ENCODE measurements at places on chromosomes 7 and 10.

DNA sequence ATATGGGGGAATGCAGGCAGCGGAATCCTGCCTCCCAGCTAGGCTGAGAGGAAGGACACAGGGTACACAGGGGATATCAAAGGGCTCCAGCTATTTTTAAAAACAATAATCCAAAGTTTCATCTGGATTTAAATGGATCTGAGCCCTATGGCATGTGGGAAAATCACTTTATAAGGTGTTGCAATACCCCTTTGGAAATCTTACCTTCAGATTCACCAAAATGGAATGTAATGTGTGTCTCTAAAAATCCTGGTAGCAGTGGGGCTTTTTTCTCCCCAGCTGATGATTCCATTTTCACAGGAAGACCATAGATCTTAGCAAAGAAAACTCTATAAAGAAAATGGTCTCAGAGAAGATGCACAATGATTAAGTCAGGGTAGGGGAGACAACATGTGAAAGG is 722.2 kb downstream of the PARD3 start:
- no peak for DNase-seq

DNA sequence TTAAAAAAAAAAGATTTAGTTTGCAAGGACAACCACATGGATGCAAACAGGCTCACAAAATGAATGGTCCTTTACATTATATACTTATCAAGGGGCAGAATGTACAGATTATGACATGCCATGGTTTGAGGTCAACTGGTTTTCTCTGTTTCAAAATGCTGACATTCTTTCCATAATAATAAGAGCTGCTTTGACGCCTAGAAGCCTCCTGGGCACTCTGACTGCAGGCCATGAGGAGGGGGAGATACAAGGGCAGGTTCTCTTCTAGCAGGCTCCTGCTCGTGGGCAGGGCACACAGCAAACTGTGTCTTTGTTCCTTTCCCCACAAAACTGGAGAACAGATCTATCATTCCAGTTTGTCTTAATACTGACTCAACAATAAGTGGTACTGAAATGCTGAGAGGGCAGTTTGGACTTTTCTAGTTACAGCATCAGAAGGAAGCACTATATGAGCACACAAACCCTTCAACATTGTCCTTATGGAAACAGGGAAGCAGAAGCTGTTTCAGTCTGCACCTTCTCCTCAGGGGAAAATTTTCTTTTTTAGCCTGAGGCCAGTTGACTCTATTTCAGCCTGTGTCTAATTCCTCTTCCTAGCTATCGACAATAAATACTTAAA is 314.9 kb upstream of the AOAH start:
- DNase-seq: no peak

DNA sequence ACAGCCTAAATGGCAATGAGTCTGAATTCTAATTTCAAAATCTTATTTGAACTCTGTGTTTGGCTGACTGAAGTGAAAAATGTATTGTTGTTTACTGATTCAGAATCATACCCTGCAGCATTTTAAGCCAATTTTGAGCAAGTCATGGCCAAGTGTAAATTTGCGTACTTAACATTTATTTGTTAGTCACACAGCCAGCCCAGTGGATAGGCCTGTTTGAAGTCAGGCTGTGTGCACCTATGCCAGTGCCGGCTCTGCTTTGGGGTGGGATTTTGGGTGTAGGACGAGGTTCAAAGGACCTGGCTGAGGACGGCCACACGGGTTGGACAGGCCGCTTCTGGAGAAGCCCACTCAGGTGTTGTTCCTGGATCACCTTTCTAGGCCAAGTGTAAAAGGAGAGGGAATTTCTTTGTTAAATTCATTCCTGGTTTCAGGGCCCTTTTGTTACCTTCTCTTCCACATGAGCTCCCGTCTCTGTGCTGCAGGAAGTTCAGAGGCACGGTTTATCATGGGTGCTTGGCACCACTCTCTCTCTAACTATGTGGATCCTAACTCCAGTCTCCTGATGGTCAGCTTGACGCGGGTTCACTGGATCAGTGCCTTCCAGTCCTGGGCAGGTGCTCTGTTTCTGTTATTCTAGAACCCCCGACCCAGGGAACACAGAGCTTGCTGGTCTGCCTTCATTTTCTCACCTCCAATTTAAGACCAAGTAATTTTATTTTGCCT is 84.7 kb downstream of the CCNY start:
- no peak for DNase-seq

GRCh38 chr10:71882813-71883659 is 32.0 kb upstream of the PSAP start:
- DNase-seq: no peak

- no peak for DNase-seq
Observed at GRCh38 chr7:4787947-4788626, 12.7 kb downstream of the AP5Z1 start.

DNA sequence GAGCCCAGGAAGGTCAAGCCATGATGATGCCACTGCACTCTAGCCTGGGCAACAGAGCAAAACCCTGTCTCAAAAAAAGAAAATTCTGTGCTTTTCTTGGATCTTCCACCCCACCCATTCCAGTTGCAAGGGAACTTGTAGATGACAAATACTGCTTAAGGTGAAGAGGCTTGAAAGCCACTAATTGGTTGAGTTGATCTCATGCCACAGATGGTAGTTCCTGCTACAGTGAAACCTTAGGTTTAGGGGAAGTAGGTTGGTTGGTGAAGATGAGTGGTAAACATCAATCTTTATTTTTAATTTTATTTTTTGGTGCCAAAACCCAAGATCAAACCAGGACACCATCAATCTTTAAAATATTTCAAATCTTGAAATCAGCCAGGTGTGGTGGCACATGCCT is 2.9 kb upstream of the GDI2 start:
- DNase-seq: no peak

DNA sequence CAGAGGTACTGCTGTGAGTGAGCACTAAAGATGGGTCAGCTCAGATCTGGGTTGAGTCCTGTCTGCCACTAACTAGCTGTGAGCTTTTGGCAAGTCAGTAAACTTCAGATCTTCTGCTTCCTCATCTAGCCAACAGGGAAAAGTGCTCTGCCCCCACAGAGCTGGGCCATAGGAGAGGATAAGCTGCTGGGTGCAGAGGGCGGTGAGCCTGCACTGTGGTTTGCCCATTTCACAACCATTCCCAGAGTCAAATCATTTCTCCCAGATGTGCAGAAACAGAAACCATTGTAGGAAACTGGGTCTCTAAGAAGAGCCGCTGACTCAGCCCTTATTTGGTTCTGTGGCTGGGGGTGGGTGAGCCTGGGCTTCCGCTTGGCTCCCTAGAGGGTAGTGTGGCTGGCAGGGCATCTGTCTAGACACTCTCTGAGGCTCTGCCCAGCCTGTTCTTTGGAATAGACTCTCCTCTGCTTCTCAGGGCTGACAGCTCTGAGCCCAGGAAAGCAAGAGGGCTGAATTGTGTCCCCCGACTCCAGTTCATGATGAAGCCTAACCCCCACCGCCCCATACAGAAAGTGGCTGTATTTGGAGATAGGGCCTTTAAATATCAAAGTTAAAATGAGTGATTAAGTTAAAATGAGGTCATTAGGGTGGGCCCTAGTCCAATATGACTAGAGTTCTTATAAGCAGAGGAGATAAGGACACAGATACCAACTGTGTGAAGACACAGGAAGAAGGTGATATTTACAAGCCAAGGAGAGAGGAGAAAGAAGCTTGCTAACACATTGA is 29.5 kb upstream of the ARHGAP22 start:
- DNase-seq: no peak

DNA sequence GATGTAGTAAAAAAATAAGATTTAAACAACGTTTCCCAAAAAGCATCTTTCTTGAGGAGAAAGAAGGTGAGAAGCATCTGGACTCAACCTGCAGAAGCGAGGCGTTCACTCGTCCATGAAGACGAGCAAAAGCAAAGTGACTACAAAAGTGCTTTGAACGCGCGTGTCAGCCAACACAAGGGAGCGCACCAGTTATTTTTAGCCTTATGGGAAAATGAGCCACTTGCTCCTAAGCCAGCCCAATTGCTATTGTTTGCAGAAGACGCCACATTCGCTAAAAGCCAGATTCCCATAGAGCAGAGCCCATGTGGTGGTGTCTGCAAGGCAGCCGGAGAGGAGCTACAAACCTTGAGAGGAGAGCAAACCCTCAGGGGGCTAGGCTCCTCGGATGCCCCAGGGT is 122.5 kb downstream of the FAM53B start:
- DNase-seq: no peak

DNA sequence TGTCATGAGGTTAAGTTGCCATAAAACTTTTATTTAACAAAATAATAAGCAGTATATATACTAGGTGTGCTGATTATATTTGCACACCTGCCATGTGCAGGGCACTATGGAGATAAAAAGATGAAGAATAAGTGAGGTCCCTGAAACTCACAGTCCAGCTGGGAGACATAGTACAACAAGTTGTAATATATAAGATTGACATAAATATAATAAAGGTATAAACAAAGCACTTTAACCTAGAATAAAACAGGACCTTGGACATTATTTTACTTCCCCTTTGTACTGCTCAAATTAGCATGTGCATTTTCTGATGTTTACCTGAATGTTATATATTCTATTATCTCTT is 6.2 kb downstream of the STK17A start:
- no peak for DNase-seq

- DNase-seq: no peak
Observed at GRCh38 chr7:3380886-3381685, 80.0 kb downstream of the SDK1 start.

- no peak for DNase-seq
Observed at GRCh38 chr10:73902351-73902750, 8.6 kb upstream of the PLAU start.

GRCh38 chr7:140635816-140636215 is 4.8 kb downstream of the DENND2A start:
- no peak for DNase-seq

All from activated naive CD4-positive, alpha-beta T cell (primary cell).